ENCODE measurements at places on chromosomes 2 and 18. TPM values are rescaled to one million over a fixed set of nuclear protein-coding genes. Genes with fewer than 3 reads are reported as not detected.
A peak's percentile ranks its signal among the peaks of the same experiment; 100 is the strongest.

DNA sequence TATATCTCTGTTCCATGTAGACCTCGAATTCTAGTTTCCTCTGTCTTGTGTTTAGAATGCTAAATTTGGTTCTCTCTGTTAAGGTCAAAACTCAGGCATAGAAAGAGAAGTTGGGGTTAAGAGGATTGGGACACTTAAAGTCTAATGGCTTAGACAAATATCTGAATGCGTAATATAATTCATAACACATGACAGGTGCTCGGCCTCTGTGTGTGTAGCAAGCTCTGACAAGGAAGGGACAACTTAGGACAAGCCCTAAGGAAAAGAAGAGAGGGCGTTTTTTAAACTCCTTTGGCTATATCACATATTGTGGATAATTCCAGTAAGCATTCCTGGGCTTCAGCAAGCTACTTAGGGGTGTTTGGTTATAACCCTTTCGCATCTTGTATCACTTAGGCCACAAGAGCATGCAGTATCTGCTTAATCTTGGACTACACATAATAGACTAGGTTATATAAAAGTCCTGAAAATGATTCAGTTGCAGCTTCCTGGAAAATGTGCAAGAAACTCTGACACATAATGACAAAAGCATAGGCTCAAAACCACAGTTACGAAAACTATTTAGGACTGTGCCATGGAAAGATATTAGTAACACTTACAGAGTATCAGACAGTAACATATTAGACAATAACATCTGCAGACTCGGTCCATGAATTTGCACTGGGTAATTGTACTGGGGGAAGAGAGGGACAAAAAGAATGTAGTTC is 16.1 kb upstream of the CREB1 start:
- DNase-seq = peak; percentile 99
- H3K27me3 ChIP-seq = no peaks in the 10 kb centered on the region
- peak overlapping the region; percentile 22 for H3K4me3 ChIP-seq
- peak overlapping the region; percentile 89 for H3K27ac ChIP-seq
- H3K36me3 ChIP-seq = no peaks in the 10 kb centered on the region

DNA sequence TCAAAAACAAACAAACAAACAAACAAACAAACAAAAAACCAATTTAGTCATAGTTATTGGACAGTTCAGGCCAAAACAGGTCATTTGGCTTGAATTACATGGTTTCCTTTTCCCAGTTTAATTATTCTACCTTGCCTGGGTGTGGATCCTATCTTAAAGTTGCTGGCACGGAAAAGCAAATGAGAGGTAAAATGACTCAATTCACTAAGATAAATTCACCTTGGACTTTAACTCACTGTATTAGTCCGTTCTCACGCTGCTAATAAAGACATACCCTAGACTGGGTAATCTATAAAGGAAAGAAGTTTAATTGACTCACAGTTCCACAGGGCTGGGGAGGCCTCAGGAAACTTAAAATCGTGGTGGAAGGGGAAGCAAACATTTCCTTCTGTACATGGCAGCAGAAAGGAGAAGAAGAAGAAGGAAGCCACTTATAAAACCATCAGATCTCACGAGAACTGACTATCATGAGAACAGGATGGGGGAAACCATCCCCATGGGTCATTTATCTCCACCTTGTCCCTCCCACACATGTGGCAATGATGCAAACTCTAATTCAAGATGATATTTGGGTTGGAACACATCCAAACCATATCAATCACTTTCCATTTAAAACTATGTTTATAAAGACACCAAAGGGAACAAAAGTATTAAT is 22.5 kb upstream of the TRAPPC8 start:
- H3K27me3 ChIP-seq = no peaks in the 10 kb centered on the region
- no peak for DNase-seq
- H3K27ac ChIP-seq = no peak overlapping the region
- no peaks in the 10 kb centered on the region for H3K4me1 ChIP-seq
- H3K4me3 ChIP-seq = no peak overlapping the region

DNA sequence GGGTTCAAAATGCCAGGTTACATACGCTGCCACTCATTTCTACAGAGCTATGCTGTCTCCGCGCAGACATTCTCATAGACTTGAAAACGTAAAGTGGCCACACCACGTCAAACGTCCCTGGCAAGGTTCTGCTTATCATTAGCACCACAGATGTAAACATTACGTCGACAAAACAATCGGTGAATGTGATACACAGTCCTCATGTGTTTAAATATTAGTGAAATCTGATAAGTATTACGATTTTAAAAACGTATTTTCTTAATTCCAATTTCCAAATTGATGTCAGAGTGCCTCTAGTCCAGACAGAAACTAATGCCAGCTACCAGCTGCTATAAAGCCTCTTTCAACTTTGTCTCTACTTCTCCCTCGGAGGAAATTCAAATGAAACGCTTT is 1.2 kb downstream of the STK17B start:
- peaks cover 7% of the 10 kb centered on the region for H3K27me3 ChIP-seq
- peak overlapping the region; percentile 95 for H3K4me3 ChIP-seq
- H3K4me1 ChIP-seq = peaks cover 34% of the 10 kb centered on the region

GRCh38 chr18:71760541-71760940 is 783.6 kb downstream of the CBLN2 start:
- no peak overlapping the region for H3K4me3 ChIP-seq
- no peaks in the 10 kb centered on the region for H3K27me3 ChIP-seq
- no peak overlapping the region for H3K27ac ChIP-seq
- H3K36me3 ChIP-seq = no peaks in the 10 kb centered on the region

DNA sequence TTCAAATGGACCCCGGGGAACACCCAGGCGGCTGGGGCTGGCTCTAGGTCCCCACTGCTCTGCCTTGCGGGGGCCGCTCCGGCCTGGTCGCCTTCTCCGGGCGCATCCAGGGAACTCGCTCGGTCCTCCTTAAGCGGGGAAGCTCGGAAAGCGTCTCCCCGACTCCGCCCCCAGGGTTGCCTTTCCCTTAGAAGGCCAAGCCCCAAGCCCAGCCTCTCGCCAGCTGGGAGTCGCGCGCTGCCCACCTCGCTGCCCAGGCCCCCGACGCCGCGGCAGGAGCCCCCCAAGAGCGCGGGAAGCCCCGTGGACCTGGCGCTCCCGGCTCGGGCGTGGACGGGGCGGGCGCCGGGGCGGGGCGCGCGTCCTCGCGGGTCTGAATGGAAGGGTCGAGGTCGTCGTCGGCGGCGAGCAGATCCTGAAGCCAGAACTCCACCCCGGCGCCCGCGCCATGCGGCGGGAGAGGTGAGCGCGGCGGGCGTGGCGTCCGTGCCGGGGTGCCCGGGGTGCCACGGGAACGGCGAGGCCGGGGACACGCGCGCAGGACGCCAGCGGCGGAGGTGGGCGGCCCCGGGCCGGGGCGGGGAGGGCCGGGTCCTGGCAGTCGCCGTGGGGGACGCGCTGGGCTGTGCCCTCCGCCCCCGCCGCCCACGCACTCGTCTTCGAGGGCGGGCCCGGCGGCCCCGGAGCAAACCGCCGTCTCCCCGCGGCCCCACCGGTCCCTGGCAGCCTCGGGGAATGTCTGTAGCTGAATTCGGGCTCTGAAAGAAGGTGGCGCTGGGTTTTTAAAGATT is at the start of gene BOK:
TSS of gene BOK (plus strand) at position 214 of the 791 bp plus-strand sequence. CDS start 739 bp downstream, outside the sequence.
- H3K4me1 ChIP-seq = peaks cover 25% of the 10 kb centered on the region
- no peaks in the 10 kb centered on the region for H3K36me3 ChIP-seq
- H3K4me3 ChIP-seq = peak within 1 kb of the TSS; percentile 73
- peak within 1 kb of the TSS; percentile 33 for H3K27ac ChIP-seq

DNA sequence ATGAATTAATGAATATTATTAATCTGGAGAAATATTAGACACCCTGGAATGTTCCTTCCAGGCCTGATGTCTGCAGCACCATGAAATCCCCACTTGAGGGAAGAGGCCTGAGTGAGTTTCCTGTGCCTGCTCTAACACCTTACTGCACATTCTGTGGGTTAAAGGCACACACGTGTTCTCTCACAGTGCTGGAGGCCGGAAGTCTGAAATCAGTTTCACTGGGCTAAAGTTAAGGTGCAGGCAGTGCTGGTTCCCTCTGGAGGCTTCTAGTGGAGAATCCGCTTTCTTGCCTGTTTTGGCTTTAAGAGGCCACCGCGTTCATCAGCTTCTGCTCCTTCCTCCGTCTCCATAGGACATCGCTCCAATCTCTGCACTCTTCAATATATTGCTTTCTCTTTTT is 48.7 kb downstream of the ACKR3 start:
- H3K4me1 ChIP-seq = no peaks in the 10 kb centered on the region
- H3K27ac ChIP-seq = no peak overlapping the region
- peaks cover 24% of the 10 kb centered on the region for H3K27me3 ChIP-seq
- H3K36me3 ChIP-seq = no peaks in the 10 kb centered on the region

GRCh38 chr2:212912445-212913103 is 238.8 kb downstream of the IKZF2 start:
- no peaks in the 10 kb centered on the region for H3K27me3 ChIP-seq
- H3K4me3 ChIP-seq = no peak overlapping the region
- H3K36me3 ChIP-seq = no peaks in the 10 kb centered on the region
- DNase-seq = peak; percentile 51
- no peaks in the 10 kb centered on the region for H3K4me1 ChIP-seq

- no peak for DNase-seq
- no peak overlapping the region for H3K4me3 ChIP-seq
- H3K27ac ChIP-seq = no peak overlapping the region
- H3K36me3 ChIP-seq = no peaks in the 10 kb centered on the region
- no peaks in the 10 kb centered on the region for H3K4me1 ChIP-seq
Observed at GRCh38 chr2:36812196-36812595, 115.7 kb downstream of the VIT start.

DNA sequence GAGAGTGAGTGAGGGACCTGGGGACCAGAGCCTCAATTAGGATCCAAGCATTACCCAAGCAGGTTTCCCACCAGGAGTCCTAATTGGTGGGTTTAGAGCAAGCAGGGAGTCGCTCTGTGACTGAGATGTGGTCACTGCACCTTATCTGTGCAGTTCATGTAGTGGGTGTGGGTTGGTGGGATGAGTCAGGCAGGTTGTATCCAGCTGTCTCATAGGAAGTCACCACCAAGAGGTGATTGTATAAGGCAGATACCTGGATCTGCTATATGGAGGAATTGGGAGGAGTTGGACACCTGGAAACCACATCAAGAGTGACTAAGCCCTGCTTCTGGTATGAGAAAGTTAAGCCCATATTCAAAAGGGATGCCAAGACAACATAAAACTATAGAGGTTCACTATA is 106.8 kb downstream of the ARHGAP28 start:
- no peak overlapping the region for H3K27ac ChIP-seq
- no peaks in the 10 kb centered on the region for H3K4me1 ChIP-seq
- H3K36me3 ChIP-seq = no peaks in the 10 kb centered on the region

DNA sequence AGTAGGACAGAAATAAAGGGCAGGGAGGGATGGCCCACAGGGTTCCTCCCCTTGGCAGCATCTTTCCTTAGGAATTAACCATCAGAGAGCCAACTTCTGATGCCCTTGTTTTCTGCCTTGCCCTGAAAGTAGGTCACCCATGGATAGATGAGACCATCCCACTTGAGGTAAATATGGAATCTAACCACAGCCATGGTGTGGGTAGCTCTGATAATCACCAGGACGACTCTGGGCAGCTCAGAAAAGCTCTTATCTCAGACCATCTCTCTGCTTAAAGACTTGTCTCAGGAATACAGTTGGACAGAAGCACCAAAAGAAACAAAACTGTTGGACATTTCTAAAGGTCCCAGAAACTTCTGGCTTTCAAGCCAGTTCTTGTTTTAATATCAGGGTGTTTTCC is 101.4 kb upstream of the CELF4 start:
- no peaks in the 10 kb centered on the region for H3K27me3 ChIP-seq
- no peak overlapping the region for H3K4me3 ChIP-seq
- no peak for DNase-seq
- no peaks in the 10 kb centered on the region for H3K36me3 ChIP-seq
- H3K4me1 ChIP-seq = no peaks in the 10 kb centered on the region
- H3K27ac ChIP-seq = no peak overlapping the region

GRCh38 chr2:20391951-20392699 is 41.5 kb upstream of the PUM2 start:
- H3K4me3 ChIP-seq = no peak overlapping the region
- H3K27ac ChIP-seq = no peak overlapping the region
- peaks cover 16% of the 10 kb centered on the region for H3K27me3 ChIP-seq
- DNase-seq = no peak
- no peaks in the 10 kb centered on the region for H3K36me3 ChIP-seq
- no peaks in the 10 kb centered on the region for H3K4me1 ChIP-seq

DNA sequence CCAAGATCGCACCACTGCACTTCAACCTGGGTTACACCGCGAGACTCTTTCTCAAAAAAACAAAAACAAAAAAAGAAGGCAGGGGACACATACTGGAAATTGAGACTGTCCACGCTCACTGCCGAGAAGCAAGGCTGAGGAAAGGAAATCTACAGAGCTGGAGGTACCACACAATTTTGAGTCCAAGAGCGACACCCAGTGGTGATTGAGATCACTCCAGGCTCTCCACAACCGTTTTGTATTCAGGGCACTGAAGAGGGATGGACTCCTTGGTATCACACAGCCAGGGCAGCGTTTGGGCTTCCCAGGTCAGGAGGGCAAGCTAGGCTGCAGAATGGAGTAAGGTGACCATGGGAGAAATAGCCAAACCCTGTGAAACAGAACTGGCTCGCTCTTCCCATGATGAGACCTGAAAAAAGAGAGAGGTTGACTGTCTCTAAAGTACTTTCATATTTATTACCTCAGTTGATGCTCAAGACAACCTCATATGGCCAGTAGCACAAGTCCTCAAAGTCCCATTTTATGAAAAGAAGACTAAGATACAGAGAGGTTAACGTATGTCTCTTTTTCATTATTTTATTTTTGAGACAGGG is 74.5 kb upstream of the YPEL5 start:
- no peak overlapping the region for H3K27ac ChIP-seq
- DNase-seq = peak; percentile 46
- no peak overlapping the region for H3K4me3 ChIP-seq
- H3K27me3 ChIP-seq = peaks cover 19% of the 10 kb centered on the region
- no peaks in the 10 kb centered on the region for H3K4me1 ChIP-seq
- no peaks in the 10 kb centered on the region for H3K36me3 ChIP-seq

- peak; percentile 70 for DNase-seq
- H3K27me3 ChIP-seq = no peaks in the 10 kb centered on the region
- no peaks in the 10 kb centered on the region for H3K4me1 ChIP-seq
- H3K27ac ChIP-seq = no peak overlapping the region
- H3K36me3 ChIP-seq = no peaks in the 10 kb centered on the region
Observed at GRCh38 chr2:36618381-36618780, 20.4 kb upstream of the FEZ2 start.

DNA sequence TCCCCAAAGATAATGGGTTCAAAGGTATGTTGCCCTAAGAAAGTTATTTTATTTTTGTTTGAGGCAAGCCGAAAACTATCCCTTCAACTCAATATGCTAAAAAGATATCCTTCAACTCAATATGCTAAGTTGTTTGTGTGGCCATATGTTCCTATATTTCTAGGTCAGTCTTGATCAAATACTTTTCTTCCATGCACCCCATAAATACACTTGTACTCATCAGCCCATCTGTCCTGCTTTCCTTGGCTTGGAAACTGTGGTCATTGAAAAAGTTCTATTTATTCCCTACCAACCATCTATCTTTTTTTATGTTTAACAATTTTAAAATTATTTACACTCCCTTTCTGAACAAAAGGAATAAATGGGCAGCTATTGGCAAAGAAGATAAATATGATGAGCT is 447.7 kb downstream of the NRXN1 start:
- no peaks in the 10 kb centered on the region for H3K36me3 ChIP-seq
- H3K4me1 ChIP-seq = no peaks in the 10 kb centered on the region
- DNase-seq = no peak
- H3K27me3 ChIP-seq = no peaks in the 10 kb centered on the region
- H3K27ac ChIP-seq = no peak overlapping the region

Gene NTSR2
- not detected for total RNA-seq

Gene NEU2
- total RNA-seq = not detected

Gene ADI1
- 41.6 TPM for total RNA-seq

Gene TMEM247
- not detected for total RNA-seq

Gene PRKAG3
- not detected for total RNA-seq

Gene TMEFF2
- total RNA-seq = 0.41 TPM

Gene CYP26B1
- total RNA-seq = 0.77 TPM

Gene MAPK4
- not detected for total RNA-seq

Gene SNORC
- total RNA-seq = 3.1 TPM

Gene PAX8
- 0.48 TPM for total RNA-seq

Gene AKAIN1
- not detected for total RNA-seq

Gene NEMP2
- total RNA-seq = 2.7 TPM
